NCI-H774 (cell line): ENCODE measurements at places on chromosomes 6 and 20.

DNA sequence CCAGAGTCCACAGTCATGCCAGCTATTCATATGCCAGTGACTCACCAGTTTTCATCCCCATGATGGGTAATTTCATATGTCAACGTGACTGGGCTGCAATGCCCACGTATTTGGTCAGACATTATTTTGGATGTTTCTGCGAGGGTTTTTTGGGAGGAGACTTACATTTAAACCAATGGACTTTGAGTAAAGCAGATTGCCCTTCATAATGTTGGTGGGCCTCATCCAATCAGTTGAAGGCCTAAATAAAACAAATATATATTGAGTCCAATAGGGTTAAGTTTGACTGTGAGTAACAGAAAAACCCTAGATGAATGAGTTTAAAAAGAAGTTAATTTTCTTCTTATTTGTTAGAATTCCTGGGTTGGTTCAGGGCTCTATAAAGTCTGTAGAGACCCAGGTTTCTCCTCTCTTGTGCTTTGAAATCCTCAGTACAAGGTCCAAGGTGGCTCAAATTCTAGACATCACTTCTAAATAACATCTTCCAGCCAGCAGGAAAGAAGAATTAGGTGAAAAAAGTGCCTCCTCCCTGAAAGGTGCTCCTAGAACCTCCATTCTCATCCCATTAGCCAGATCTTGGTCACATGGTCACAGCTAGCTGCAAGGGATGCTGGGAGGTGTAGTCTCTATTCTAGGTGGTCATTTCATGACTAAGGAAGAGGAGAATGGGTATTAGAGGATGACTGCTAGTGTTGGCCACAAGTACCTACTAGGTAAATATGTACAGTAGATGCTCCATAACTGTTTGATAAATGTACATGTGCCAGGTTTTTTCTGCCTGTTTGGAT is 16.7 kb upstream of the NEDD9 start:
- no peak for DNase-seq

GRCh38 chr6:162622572-162622971 is 105.0 kb downstream of the PRKN start:
- no peak for DNase-seq

DNA sequence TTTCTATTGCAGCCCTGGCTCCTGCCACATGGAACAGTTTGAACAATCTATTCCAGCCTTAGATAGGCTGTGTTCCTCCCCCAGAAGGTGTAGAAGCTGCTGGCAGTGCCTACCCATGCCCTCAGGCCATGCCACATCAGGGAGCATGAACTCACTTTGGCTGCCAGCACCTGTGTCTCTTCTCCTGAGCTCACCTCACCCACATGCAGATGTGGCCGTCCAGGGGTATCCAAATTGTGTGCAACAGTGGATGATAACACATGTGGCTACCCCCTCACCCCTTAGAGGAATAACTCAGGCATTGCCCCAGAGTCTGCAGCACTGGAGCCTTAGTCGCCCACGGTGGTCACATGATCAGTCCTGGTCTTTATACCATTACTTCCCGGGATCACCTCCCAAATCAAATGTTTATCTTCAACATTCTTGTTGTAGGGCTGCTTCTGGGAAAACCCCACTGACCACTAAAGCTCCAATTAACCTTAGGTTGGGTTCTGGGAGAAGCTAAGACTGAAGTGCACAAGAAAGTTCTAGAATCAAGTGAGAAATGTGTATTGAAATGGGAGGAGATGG is 110.4 kb downstream of the BANF2 start:
- no peak for DNase-seq

DNA sequence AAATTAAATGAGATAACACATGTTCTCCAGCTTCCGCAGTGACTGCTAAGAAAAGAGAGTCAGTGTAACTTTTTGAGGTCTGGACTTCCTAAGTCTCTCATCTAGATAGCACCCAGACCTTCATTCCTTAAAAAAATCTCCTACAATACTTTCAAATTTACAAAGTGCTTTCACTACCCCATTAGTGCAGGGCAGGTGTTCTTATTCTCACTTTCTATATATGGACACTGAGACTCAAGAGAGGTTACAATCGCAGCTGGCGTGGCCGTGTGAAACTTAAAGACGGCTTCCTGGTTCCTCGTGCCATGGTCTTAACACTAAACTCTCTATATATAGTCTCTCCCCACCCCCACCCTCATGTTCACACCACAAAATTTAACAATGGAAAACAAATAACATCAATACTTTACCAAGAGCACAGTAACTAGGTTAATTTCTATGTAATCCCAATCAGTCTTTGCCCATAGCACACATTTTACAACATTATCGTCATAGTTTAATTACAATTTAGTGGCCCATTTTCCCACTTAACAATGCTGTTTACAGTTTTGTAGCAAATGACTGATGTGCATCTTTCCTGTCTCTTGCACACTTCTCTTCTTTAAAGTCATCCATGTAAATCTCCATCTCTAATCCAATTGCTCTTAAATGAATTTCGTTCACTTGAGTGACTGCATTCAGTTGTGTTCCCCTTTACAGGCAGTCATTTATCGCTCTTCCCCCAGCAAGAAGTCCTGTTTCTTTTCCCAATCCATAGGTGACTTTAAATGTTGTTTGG is 78.8 kb upstream of the ARID1B start:
- no peak for DNase-seq

GRCh38 chr6:47187893-47188587 is 121.7 kb downstream of the TNFRSF21 start:
- no peak for DNase-seq
